Lung (tissue), 17 donors: ENCODE measurements at places on chromosomes 16 and 17. TPM values are rescaled to one million over a fixed set of nuclear protein-coding genes. Genes with fewer than 3 reads are reported as not detected.

- H3K4me3 ChIP-seq, result no peak overlapping the region
- no peak for DNase-seq
- no peaks in the 10 kb centered on the region for H3K4me1 ChIP-seq
- no peaks in the 10 kb centered on the region for H3K36me3 ChIP-seq
- H3K27me3 ChIP-seq, result no peaks in the 10 kb centered on the region
Observed at GRCh38 chr16:29007730-29008593, 23.1 kb downstream of the LAT start.

DNA sequence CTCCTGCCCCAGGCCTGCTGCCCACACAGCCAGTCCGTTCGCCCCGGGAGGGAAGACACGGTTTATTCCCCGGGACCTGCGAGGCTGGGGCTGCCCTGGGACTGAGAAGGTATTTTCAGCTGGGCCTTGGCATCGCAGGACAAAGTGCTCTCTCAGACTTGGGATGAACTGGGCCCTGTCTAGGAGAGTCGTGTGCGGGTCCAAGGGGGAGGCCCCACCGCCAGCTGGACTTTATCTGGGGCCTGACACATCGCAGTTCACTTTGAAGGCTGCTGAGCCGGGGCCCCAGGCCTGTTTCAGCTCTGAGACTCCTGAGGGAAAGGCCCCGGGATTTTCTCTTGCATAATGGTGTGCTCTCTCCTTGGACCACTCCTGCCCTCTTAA, 6.8 kb downstream of the CRISPLD2 start:
- no peaks in the 10 kb centered on the region for H3K27me3 ChIP-seq
- H3K27ac ChIP-seq, result no peak overlapping the region
- H3K4me3 ChIP-seq, result no peak overlapping the region
- peak; percentile 90 for DNase-seq
- no peaks in the 10 kb centered on the region for H3K4me1 ChIP-seq
- no peaks in the 10 kb centered on the region for H3K36me3 ChIP-seq

DNA sequence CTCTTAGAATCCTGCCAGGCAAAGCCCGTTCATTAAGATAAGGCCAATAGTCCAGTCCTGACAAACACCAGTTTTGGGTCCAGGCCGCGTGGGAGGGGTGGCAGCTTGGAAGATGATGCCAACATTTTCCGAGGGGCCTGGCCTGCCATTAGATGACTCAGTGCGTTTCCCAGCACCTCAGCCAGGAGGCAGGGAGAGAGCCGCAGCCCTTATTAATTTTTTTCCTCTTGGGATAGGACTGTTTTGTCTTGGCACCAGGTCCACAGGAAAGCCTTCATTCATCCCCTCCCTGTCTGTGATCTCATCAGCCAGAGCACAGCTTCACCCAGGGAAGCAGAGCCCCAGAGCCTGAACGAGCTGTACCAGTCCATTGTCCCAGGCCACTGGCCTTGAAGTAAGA, 4.7 kb upstream of the NDEL1 start:
- no peaks in the 10 kb centered on the region for H3K4me1 ChIP-seq
- H3K4me3 ChIP-seq, result no peak overlapping the region
- DNase-seq, result peak; percentile 13
- no peak overlapping the region for H3K27ac ChIP-seq
- H3K36me3 ChIP-seq, result no peaks in the 10 kb centered on the region

Gene FBXL16
- total RNA-seq, result 0.14 TPM

Gene RNF222
- total RNA-seq, result not detected

Gene ELMO3
- 22.5 TPM for total RNA-seq

- no peak overlapping the region for H3K4me3 ChIP-seq
- no peaks in the 10 kb centered on the region for H3K27me3 ChIP-seq
- no peak overlapping the region for H3K27ac ChIP-seq
- DNase-seq, result no peak
- H3K36me3 ChIP-seq, result no peaks in the 10 kb centered on the region
- no peaks in the 10 kb centered on the region for H3K4me1 ChIP-seq
Observed at GRCh38 chr17:34098699-34099098, 156.4 kb upstream of the CCL2 start.
